ENCODE measurements at places on chromosomes 5 and 9. TPM values are rescaled to one million over a fixed set of nuclear protein-coding genes. Genes with fewer than 3 reads are reported as not detected.
A peak's percentile ranks its signal among the peaks of the same experiment; 100 is the strongest.

FAM53C gene
- total RNA-seq, result 18.1 TPM

CYLC2 gene
- total RNA-seq, result not detected

ZNF618 gene
- 5.8 TPM for total RNA-seq

DMAC1 gene
- 14.1 TPM for total RNA-seq

ZBTB26 gene
- total RNA-seq, result 6.4 TPM

GRCh38 chr5:172313915-172314314 lies 30.4 kb upstream of the UBTD2 start:
- no peak for DNase-seq
- no peaks in the 10 kb centered on the region for H3K27me3 ChIP-seq
- H3K4me3 ChIP-seq, result no peak overlapping the region
- H3K4me1 ChIP-seq, result no peaks in the 10 kb centered on the region
- no peaks in the 10 kb centered on the region for H3K36me3 ChIP-seq

GRCh38 chr9:130962418-130963316 lies 23.6 kb upstream of the FIBCD1 start:
- no peak for DNase-seq
- H3K36me3 ChIP-seq, result no peaks in the 10 kb centered on the region
- H3K27me3 ChIP-seq, result peaks cover 4% of the 10 kb centered on the region
- no peak overlapping the region for H3K4me3 ChIP-seq
- H3K4me1 ChIP-seq, result peaks cover 9% of the 10 kb centered on the region
- no peak overlapping the region for H3K27ac ChIP-seq

DNA sequence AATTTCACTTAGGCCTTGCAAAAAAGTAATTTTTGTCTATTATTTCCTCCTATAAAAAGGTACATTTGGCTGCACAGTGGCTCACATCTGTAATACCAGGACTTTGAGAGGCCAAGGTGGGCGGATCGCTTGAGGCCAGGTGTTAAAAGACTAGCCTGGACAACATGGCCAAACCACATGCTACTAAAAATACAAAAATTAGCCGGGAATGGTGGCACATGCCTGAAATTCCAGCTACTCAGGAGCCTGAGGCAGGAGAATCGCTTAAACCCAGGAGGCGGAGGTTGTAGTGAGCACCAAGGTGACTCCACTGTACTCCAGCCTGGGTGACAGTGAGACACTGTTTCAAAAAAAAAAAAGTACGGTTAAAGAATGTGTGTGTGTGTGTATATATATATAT lies 15.7 kb downstream of the NUP155 start:
- DNase-seq, result no peak
- H3K27ac ChIP-seq, result no peak overlapping the region
- H3K4me3 ChIP-seq, result no peak overlapping the region
- no peaks in the 10 kb centered on the region for H3K4me1 ChIP-seq

DNA sequence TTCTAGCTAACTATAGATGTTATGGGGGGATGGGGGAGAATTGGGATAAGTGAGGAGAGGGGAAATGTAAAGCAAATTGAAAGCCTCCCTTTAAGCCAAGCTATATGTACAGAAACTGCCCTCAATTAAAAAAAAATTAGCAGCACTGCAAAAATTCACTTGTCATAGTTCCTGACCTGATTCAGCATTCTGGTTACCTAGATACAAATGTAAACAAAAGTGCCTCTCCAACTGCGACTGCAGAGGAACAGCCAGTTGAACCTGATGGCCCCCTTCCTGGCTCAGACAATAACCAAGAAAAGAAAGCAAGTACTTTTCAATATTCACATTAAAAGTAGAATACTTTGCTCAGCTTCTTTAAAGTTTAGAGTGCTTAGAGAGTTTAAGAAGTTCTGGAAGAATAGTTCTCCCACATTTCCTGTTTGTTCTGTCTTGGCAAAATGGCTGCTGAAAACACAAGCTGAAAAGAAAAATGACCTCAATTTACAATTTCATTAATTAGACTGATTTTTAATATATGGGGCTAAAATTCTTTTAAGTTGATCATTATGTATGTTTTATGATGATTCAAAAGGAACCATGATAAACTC lies 1.5 kb downstream of the FAM81B start:
- no peak overlapping the region for H3K27ac ChIP-seq
- peaks cover 2% of the 10 kb centered on the region for H3K4me1 ChIP-seq
- DNase-seq, result no peak
- H3K36me3 ChIP-seq, result no peaks in the 10 kb centered on the region
- H3K4me3 ChIP-seq, result no peak overlapping the region

HTR1A gene
- total RNA-seq, result not detected

- H3K36me3 ChIP-seq, result no peaks in the 10 kb centered on the region
- peaks cover 56% of the 10 kb centered on the region for H3K27me3 ChIP-seq
- no peak overlapping the region for H3K4me3 ChIP-seq
- peak; percentile 50 for DNase-seq
- no peak overlapping the region for H3K27ac ChIP-seq
Measured at GRCh38 chr9:134964271-134965055, 46.8 kb upstream of the FCN1 start.

TMEM174 gene
- total RNA-seq, result not detected

- H3K4me3 ChIP-seq, result no peak overlapping the region
- H3K4me1 ChIP-seq, result no peaks in the 10 kb centered on the region
- H3K27me3 ChIP-seq, result peaks cover 2% of the 10 kb centered on the region
Measured at GRCh38 chr5:56993241-56993640, 41.3 kb upstream of the MIER3 start.

- H3K27me3 ChIP-seq, result peaks cover 32% of the 10 kb centered on the region
- peaks cover 23% of the 10 kb centered on the region for H3K4me1 ChIP-seq
- H3K4me3 ChIP-seq, result no peak overlapping the region
- H3K36me3 ChIP-seq, result no peaks in the 10 kb centered on the region
Measured at GRCh38 chr5:2735996-2736395, 15.5 kb downstream of the IRX2 start.

DNA sequence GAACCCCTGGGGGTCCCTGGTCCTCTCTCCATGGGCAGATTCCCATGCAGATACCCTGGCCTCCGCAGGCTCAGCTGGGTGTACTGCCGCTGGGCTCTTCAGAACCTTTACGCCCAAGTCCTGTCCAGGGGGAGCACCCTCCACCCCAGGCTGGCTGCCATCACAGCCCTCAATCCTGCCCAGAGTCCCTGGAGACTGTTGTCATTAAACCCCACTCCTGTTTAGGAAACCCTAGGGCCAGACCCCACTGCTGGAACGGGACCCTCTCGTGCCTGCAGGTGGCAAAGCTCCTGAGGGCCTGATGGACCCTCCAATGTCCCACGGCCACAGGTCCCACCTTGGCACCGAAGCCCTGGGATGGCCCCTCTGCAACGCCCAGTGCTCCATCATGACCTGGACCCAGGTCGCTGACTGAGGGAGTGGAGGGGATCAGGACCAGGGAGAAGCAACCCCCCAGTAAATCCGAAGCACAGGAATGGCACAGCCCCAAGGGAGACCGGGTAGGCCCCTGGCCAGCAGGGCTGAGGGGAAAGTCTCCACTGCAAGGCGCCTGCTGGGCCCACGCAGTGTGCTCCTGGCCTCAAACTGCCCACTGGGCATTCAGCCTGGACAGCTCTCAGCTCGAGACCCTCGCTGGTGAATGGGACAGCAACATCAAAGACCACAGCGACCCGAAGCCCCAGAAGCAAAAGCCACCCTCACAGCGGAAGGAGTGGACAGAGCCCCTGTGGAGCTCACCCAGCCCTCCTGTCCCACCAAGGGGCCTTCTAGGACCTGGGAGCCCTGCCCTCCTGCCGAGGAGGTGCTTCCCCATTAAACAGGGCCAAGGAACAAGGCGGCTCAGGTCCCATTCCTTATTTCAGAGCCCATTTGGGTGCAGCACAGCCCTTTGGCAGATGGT lies 8.3 kb downstream of the ZDHHC11B start:
- H3K4me3 ChIP-seq, result peak overlapping the region; percentile 30
- H3K27me3 ChIP-seq, result no peaks in the 10 kb centered on the region
- H3K27ac ChIP-seq, result no peak overlapping the region
- no peaks in the 10 kb centered on the region for H3K36me3 ChIP-seq

GABBR2 gene
- not detected for total RNA-seq

IFNA16 gene
- total RNA-seq, result not detected
